ENCODE measurements at places on chromosomes 13 and 19.
A peak's percentile ranks its signal among the peaks of the same experiment; 100 is the strongest.

DNA sequence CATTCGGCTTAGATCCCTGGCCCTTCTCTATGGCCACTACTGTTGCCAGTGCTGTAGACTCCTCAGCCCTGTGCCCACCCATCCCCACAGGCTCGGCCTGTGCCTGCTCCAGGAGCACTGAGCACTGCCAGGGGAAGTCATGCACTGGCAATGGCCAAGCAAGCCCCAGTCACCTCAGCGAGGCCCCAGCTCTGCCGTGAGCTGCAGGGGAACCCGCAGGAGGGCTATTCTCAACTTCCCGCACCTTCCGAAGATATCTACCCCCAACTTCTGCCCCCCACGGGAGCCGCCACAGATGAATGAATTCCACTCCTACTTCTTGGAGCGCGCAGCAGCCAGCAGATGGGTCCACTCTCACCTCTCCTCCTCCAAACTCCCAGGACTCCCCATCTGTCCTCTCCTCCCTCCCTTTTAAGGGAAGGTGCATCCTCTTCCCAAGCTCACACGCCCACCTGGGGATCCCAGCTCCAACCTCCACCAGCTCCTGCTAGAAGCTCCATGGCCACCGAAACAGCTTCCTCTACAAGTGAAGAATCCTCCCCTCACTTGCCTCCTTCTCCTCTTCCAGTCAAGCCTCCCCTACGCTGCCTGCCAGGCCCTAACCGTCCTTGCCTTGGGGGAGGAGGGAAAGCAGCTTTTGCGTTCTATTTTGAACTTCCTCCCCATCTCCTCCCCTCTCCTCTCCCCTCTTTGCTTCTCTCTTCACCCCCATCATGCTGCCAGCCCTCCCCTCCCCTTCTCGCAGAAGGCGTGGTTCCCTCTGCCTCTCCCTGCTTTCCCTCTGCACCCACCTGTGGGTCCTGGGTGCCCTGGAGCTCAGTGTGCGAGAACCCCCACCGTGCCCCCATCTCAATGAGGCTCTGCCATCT, 52.2 kb downstream of the PEPD start:
- no peak for DNase-seq

GRCh38 chr19:45346449-45346848, 5.9 kb downstream of the KLC3 start:
- DNase-seq: no peak

- DNase-seq: no peak
These were observed 6.3 kb downstream of the IL17D start for GRCh38 chr13:20709782-20710181.

- DNase-seq: no peak
These were observed 227.8 kb downstream of the ENOX1 start for GRCh38 chr13:43558939-43559338.

DNA sequence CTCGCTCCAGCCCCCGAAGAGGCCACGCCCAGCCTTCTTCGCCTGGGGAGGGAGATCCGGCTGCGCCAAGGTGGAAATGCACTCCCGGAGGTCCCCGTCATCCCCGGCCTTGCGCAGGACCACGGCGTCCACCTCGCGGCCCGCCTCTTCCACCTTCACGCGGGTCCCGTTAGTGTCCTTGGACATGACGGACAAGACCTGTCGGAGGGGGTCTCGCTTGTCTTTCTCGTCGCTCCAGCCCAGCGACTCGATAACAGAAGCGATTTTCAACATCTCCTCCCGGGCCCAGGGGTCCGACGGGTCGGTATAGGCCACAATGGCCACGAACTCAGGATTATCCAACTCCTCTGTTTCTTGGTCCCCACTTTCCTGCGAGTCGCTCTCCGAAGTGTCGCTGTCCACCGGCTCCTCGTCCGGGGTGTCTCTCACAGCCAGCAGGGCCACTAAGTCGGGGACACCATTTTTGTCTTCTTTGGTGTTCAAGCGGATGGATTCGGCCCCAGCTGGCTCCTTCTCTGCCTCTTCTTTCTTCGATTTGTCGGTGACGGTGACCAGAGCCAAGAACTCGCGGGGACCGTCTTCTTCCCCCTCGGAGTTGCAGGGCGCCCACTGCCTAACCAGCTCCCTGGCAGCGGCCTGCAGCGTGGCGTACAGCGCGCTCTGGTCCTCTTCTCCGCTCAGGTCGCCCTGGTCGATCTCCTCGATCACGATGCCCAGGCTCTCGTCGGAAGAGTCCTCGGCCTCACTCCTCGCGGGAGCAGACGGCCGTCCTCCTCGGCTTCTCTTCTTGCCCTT, 1.3 kb downstream of the PNMA8B start:
- DNase-seq: no peak

GRCh38 chr19:5587661-5588060, 19.9 kb upstream of the TINCR start:
- no peak for DNase-seq

DNA sequence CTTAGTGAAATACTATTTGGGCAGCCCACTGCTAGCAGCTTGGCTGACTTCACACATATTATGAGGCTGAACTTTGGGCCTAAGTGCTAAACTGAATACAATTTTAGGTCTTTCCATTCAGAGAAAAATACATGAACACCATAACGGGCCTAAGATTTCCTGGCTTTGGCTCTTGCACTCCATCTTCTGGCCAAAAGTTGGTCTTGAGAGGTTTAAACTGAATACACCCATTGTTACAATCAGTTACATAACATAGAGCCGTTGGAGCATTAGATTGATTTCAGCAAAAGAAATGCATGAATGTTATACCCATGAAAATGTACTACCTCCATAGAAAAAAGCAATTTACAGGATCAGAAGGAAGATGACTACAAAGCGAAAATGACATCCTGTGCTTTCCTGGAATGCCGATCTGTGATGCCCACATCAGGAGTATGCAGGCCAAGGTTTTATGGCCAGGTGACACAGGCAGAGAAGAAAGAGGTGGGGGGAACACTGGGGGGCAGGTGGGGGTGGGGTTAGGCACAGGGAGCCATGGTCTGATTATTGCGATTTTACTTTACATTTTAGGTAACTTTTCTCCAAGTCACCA, 11.1 kb upstream of the SHISA2 start:
- DNase-seq: peak; percentile 77

DNA sequence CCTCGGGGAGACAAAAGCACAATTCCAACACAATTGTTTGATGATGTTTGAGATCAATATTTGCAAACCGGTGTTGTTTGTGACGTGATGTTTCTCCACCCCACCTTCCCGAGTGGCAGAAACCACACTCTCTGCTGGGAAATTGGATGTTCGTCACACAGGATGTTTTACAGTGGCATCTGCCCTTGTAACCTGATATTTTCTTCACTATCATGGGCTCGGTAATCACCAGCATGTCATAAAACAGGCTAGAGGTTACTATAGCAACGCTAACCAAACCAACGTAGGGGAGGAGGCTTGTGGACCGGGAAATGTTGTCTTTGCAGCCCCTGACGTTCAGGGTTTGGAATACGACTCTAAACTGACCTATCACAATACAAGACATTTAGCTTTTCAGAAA, 454.5 kb downstream of the IRS2 start:
- DNase-seq: peak; percentile 77

- DNase-seq: peak; percentile 50
These were observed 12.1 kb upstream of the ZSCAN1 start for GRCh38 chr19:58021541-58022282.

DNA sequence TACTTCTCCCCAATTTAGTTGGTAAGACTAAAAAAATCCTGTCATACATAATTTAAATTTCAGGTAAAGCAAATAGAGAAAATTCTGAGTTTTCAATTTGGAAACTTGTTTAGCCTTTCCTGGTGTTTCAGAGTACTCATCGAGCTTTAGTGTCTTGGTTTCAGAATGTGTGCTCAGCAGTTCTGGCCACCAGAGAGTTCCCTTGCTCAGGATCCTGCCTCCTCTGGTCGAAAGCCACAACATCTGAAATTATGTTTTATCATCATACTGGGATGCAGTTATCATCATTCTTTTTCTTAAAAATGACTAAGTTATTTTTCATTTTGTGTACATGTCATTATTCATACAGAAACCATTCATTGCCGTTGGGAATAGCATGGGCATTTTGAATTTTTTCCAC, 263.2 kb upstream of the SPRY2 start:
- DNase-seq: peak; percentile 52

GRCh38 chr13:44305917-44306370, 67.7 kb upstream of the SERP2 start:
- no peak for DNase-seq

GRCh38 chr13:78601874-78602560, 1.3 kb downstream of the POU4F1 start:
- DNase-seq: no peak

GRCh38 chr13:29953542-29953941, 103.1 kb upstream of the UBL3 start:
- no peak for DNase-seq

DNA sequence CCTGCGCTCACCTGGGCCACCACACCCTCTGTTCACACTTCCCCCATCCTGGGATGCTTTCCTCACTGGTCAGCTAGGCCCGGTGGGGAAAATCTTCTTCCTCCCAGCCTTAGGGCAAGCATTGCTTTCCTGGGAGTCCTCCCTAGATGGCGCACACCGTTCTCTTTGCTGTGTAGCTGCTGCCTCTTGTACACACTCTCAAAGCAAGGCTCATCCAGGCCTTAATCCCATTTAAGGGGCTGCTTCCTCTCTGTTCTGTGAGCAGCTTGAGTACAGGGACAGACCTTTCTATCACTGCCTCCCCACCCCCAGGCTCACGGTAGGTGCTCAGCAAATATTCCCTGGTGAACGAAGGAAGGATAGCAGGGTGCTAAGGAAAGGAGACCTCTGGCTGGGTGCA, 11.1 kb downstream of the SLC7A10 start:
- DNase-seq: peak; percentile 42

DNA sequence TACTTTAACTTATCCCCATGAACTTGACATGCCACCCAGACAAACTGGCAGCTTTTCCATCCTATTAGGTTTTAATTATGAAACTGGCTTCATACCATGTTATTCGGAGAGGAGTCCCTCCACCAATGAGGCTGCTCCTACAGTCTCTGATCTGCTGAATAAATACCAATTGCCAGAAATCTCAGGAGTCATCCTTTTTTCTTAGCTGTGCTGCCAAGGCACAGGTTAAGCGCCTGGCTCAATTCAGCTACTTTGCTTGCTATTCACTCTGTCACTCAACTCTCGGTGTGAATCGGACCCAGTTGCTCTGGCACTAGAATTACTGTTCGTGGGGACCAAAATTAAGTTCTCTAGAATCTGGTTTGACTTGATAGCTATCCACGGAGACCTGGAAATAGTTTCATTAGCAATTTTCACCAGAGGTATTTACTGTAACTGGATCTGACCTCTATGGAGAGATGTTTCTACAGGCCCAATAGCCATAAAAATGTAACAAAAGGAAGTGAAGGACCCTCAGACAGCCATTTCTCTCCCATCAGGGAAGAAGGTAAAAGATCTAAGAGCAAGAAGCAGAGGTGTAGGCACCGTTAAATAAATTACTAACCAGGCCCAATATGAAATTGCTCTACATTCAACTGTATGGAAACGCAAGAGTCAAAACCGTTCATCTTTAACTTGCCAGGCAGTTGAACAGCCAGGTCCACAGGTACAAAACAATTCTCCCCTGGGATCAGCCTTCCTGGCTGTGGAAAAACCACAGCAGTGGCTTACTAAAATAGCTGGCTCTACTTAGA, 5.4 kb downstream of the ZC3H4 start:
- DNase-seq: no peak

- no peak for DNase-seq
These were observed 1.2 kb downstream of the PRKCG start for GRCh38 chr19:53883231-53883661.

GRCh38 chr19:19482809-19483596, 32.3 kb downstream of the TSSK6 start:
- no peak for DNase-seq

DNA sequence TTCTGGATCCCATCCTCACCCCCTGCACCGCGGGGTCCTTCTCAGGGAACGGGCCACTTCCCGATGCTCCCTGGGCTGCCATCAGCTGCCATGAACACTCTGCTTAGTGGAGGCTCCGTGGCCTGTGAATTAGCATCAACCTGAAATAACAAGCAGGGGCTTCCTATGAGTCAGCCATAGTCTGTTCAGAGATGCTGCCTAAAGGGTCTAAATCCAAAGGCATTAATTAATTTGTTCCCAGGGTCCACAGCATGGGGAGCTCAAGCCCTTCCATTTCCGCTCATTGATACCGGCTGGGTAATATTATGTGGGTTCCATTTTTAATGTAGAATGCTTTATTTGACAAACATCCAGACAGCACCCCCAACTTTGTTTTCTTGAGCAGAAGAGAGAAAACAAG, 341.9 kb upstream of the TMTC4 start:
- no peak for DNase-seq

DNA sequence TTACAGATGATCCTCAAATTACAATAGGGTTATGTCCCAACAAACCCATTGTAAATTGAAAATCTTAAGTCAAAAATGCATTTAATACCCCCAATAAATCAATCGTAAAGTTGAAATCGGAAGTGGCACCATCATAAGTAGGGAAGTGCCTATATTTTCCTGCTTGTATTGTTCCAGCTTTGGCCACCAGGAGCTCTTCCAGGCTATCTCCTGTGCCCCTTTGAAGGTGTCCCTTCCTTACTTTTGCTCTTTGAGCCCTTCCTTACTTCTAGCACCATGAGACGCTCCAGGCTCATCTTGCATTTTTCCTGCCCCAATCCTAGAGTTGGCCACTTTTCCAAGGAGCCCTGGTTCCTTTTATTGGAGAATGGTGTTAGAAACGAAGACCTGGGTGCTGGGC, 163.0 kb upstream of the TSC22D1 start:
- DNase-seq: no peak

DNA sequence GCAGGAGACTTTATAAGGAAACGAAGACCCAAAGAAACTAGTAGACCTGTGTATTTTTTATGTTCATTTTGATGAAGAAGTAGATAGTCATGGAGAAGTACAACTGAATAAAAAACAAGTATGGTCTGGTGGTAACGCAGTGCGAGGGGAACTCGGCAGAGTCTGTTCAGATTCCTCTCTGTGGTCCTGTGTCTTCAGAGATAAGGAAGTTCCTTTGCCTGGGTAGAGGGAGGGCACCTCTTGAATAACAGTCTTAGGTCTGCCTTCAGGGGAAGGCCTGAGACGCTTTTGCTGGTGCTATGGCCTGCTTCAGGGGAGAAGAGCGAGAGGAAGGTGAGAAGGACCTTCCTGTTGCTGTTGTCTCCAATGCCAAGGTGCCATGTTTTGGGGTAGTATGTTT, 25.9 kb upstream of the SLC46A3 start:
- no peak for DNase-seq

DNA sequence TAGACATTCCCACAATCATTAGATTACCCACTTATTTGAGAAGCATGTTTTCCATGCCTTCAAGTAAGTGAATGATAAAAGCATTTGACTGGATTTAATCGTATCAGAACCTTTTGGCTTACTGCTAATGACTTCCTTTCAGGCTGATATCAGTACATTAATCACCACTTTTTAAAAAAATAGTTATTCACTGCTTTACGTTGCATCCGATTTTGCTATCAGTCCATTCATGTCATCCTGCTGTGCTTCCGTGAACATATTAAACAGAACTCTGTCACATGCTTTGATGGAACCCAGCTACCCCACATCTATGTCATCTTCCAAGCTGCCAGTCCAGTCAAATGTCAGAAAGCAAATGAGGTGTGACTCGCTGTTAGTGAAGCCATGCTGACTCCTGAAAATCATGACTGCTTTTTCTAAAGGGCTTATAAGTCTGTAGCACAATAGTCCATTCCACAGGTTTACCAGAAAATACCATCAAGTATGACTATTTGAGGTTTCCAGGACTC, 440.9 kb downstream of the IRS2 start:
- DNase-seq: peak; percentile 21

GRCh38 chr13:45199711-45200110, 1.1 kb downstream of the KCTD4 start:
- DNase-seq: no peak

Measured in fibroblast of pulmonary artery (primary cell).